ENCODE measurements at places on chromosomes 6 and 20.

DNA sequence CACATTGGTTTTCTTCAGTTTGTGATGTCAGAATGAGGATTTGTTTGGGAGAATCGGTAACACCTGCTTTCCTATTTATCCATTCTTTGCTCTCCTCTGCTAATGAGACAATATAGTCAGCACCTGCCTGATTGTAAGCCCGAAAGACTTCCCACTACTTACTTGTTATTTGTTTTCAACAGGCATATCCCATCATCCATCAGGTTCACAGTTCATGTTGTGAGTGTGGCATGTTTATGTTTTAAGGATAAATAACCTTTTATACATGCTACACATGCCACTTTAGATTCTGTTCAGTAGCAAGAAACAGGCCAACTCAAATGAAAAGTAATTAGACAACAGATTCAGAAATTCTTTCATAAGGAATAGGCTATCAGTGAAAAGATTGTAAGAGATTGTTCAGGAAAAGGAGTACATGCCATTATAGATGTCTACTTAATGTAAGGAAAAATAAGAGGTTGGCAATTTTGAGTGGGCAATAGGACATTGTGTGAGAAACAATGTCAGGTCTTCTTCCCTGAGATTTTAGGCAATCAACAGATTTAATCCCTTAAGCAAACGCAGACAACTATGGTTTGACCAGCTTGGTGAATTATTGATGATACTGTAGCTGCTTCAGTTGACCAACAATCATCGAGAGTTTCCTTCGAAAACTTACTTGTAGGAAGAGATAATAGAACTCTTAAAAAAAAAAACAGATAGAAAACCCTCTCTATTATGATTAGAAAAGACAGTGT is 7.9 kb upstream of the GPRC6A start:
- no peak for DNase-seq

DNA sequence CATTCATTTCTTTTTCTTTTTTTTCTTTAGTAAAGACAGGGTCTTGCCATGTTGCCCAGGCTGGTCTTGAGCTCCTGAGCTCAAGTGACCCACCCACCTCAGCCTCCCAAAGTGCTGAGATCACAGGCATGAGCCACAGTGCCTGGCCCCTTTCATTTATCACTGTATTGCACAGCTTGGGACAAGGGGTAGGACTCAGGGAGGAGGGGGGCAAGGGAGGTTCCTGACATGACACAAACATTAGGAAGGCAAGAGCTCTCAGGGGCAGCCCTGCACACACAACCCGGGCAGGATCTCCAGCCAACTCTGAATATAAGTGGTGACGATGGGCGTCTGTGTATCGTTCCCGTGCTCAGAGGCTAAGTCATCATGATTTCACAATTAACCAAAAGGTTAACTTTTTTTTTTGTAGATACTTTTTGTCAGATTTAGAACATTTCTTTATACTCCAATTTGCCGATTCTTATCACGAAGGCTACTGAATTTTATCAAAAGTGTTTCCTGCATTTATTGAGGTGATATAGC is 19.9 kb downstream of the SLC2A4RG start:
- DNase-seq, result no peak

DNA sequence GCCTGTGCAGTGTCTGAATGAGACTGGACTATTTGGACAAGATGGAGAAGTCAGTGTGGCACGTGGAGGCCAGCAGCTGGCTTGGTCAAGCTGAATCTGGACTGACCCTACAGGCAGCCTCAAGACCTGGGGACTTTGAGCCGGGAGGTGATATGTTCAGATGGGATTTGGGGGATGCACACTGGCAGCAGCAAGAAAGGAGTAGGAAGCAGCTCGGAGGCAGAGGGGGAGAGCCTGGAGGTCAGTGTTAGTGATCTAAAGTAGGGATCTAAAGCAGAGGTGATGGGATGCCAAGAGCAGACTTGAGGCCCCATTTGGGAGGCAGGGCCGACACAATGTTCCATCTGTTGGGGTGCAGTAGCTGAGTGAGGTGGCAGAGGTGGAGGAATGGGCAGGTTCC is 2.8 kb downstream of the MAPK13 start:
- DNase-seq, result no peak

GRCh38 chr6:150929416-150929815 is 63.9 kb downstream of the MTHFD1L start:
- no peak for DNase-seq

GRCh38 chr20:35971981-35972380 is 3.6 kb downstream of the CNBD2 start:
- no peak for DNase-seq

- peak; percentile 60 for DNase-seq
Observed at GRCh38 chr20:48787861-48788375, 39.9 kb downstream of the PREX1 start.

DNA sequence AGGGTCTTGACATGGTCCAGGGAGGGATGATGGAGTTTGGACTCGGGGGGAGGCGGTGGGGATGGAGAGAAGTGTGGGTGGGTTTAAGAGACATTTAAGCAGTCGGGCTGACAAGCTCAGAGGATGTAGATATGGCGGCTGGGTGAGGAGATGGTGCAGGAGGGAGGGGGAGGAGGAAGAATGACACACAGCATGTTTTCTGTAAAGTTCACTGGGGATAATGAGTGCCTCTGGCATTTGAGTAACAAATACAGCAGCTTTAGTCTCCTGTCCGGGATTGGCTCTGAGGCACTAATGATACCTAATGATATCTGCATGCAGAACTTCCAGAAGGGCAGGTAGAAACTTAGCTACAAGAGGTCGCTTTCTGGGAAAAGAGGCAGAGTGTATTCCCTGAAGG is 107.8 kb downstream of the DHX35 start:
- DNase-seq, result no peak

DNA sequence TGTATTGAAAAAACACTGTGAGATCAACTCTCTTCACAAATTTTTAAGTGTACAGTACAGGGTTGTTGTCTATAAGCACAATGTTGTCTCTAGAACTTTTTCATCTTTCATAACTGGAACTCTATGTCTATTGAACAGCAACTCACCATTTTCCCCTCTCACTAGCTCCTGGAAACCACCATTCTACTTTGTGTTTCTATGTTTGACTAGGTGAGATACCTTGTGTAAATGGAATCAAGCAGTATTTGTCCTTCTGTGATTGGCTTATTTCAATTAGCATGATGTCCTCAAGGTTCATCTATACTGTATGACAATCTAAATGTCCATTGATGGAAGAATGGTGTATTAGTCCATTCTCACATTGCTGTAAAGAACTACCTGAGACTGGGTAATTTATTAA is 210.1 kb upstream of the FUT9 start:
- DNase-seq, result no peak

DNA sequence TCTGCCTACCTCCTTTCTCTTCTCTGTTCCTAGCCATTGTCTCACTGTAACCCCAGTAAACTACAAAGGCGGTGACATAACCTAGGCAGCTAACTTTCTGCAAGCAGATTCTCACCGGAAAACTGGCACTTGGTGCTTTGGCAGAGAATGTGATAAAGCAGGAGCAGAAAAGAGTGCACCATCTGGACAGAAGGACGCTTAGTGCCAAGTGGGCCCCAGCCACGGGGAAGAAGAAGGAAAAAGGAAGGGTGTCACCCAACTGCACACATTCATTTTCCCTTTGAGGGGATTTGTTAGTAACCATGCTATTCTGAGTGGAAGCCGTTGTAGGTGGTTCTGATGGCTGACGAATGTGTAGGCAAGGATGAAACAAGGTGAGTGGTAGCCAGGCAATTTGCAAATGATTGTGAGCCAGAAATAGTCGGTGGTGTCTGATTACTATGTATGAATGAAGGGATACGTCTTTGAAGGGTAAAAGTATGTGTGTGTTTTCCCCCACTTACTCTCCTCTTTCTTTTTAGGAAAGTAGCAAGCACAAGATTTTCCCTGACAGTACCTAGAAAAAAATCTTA is 148.3 kb upstream of the STXBP5 start:
- DNase-seq, result no peak

DNA sequence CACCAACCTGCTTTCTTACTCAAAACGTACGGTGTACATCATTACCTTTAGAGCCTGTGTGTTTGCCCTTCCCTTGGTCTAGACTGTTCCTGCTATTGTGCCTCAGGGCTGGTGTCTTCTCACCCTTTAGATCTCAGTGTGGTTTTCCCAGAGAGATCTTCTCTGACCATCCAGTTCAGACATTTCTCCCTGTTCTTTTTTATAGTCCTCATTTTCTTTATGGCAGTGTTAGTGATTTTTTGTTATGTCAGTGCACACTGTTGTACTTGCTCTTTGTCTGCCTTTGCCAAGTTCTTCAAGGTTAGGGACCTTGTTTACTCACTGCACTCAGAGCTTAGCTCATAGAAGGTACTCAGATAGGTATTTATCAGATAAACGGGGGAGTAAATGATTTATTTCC is 82.8 kb downstream of the ATRN start:
- DNase-seq, result no peak

DNA sequence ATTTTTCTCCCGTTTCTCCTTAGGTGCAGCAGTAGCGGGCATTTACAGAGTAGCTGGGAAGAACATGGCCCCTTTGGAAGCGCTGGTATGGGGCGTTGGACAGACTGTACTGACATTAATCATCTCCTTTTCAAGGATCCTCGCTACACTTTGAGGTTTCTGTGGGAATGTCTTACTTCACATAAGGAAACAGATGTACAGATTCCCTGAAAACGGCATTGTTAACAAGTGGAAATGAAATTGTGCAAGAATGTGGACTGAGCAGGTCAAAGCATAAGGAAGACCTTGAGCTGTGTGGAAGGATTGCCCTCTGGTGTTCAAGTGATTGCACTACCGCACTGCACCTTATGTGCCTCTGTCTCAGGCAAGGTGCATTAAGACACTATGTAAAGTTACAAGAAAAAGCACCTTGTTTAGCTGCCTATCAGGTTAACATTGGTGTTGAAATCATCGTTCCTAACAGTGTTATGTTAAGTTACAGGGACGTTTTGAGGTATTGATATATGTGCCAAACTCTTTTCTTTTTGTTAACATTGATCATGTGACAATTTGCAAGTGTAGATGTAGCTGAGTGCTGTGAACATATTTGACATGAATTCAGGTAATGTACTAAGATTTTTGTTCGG is 38.0 kb downstream of the TMEM170B start:
- peak; percentile 74 for DNase-seq

- peak; percentile 47 for DNase-seq
Observed at GRCh38 chr6:39865011-39865888, 69.0 kb downstream of the MOCS1 start.

- DNase-seq, result no peak
Observed at GRCh38 chr6:136086686-136087085, 163.4 kb downstream of the MTFR2 start.

DNA sequence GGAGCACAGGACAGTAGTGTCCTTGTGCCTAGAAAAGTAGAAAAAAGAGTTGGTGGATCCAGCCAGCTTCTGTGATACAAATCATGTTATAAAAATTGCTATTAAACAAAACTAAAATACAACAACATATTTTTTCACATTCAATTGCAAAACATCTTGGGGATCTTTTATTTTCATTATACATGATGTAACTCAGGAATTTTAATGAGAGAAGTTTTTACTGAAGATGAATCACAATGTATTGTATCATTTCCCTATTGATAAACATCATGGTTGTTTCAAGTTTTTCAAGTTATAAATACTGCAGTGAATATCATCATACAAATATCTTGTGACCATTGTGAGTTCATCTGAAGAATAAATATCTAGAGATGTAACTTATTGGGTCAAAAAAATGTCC is 608.0 kb downstream of the PHF3 start:
- no peak for DNase-seq

GRCh38 chr6:2432292-2432691 is 186.9 kb upstream of the GMDS start:
- DNase-seq, result no peak

GRCh38 chr20:276620-277495 is 13.7 kb downstream of the C20orf96 start:
- no peak for DNase-seq

- no peak for DNase-seq
Observed at GRCh38 chr6:113693851-113694250, 163.3 kb upstream of the MARCKS start.

DNA sequence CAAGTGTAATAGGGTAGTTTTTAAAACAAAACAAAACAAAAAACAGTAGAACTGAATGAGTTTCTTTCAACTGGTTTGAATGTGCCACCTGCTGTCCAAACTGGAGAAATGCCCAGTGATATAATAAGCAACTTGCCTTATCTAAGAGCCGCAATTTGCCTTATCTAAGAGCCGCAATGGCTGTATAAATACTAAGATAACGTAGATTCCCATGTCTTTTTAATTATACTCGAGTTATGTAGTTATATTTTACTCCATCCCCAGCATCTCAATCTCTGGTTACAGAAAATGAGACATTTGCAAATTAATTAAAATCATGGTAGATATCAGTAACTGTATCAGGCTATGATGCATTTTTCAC is 67.2 kb downstream of the RPP40 start:
- peak; percentile 59 for DNase-seq

GRCh38 chr6:100808638-100809275 is 72.4 kb downstream of the ASCC3 start:
- DNase-seq, result no peak

GRCh38 chr6:137261761-137262160 is 42.6 kb upstream of the IFNGR1 start:
- peak; percentile 58 for DNase-seq

GRCh38 chr20:49510562-49511122 is 28.2 kb upstream of the KCNB1 start:
- DNase-seq, result no peak

DNA sequence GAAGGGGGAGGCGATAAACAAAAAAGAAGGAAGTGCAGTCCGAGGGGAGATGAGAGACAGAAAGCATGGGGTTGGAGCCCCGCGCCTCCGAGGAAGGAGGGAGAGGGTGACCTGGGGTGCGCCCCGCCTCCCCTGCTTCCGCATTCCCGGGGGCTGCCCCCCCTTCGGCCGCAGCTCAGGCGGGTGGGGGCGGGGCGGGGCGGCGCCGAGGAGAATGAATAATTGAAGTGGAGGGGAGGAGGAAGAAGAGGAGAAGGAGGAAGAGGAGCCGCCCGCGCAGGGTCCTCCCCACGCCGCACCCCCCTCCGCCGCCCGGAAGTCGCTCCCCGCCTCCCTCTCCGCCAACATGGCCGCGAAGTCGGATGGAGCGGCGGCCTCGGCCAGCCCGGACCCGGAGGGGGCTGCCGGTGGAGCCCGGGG is at the start of gene XKR7:
XKR7 (plus strand) TSS at position 322 of the 420 bp plus-strand sequence; CDS start at position 347, 25 bp downstream.
- DNase-seq, result peak; percentile 43

GRCh38 chr6:29850011-29850553 is 22.5 kb downstream of the HLA-G start:
- DNase-seq, result peak; percentile 44

DNA sequence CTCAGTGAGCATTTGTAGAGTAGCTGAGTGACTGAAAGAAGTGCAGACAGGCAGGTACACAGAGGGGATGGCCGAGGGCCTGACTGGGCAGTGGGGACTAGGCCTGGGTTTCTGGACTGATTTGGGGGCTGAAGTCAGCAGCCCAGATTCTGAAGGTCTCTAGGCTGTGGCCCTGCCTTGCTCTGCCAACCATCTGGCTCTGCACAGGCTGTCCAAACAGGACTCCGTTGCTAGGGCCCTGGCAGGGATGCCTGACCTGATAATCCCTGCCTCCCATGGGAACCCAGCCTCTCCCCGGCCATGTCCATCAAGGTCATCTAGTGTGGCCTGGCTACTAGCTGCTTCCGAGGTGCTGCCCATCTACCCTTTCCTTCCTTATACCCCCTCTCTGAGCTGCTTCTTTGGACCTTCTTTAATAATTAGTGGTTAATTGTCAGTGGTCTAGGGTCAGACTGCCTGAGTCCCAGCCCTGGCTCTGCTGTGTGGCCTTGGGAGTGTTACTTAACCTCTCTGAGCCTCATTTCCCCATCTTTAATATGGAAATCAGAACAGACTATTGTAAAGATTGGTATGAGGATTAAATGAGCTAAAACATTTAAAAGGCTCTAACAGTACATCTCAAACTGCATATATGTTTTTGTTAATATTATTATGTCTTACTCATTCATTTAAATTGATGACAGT is 137.9 kb downstream of the VEGFA start:
- no peak for DNase-seq

Data from B cell (primary cell).